ENCODE measurements at places on chromosomes 1 and 21.

DNA sequence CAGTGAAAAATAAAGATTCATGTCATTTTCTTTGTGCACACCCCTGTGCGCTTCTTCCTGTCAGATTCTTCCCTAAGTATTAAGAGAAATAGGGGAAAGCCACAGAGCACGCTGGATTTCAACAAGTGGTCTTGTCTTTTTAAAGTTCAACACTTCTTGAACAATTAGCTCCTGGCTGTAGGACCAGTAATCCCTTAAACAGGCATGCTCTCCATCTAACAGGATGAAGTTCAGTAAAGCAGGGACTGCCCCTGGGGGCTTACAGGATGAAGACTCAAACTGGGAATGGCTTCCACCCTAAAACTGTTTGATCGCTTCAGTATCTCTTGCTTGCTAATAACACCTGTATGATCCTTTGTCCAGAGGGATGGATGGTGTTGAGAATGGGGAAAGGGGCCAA, 4.2 kb downstream of the PSMB4 start:
- DNase-seq: no peak

- DNase-seq: no peak
Measured at GRCh38 chr1:95309031-95309471, 75.0 kb downstream of the RWDD3 start.

GRCh38 chr1:17011092-17011438, 663 bp downstream of the ATP13A2 start:
- no peak for DNase-seq

DNA sequence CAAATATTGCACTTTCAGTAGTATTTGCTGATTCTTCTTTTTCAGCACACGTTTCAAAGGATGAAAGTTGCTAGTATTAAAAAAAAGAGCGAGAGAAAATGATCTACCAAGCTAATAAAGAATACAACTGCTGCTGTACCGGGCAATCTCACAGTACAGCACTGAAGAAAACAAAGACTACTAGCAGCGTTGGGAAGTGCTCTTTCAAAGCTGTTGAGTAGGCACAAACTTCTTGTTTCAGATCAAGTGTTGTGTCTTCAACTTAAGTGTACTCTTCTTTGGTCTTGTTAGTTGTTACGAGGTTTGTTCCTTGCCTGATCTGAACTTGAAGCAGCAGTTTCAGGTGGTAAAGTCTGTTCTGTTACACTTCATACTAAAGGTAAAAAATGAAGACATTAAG, 7.9 kb downstream of the CSDE1 start:
- DNase-seq: no peak

DNA sequence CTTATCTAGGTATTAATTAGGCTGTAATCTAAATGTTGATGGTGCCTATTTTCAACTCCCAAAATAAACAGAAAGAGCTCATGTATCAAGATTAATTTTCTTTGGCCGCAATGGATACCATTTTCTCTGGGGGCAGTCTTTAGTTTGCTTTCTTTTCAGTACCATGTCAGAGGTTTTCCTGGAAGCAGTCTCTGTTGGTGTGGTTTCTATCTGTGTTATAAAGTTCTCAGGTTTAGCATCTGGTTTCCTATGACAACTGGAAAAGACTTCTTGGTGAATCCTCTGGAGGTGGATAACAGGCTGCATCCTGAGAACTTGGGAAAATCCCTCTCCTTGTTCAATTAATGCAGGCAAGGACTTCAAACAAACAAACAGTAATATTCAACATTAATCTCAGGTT, 38.7 kb upstream of the BATF3 start:
- DNase-seq: no peak

DNA sequence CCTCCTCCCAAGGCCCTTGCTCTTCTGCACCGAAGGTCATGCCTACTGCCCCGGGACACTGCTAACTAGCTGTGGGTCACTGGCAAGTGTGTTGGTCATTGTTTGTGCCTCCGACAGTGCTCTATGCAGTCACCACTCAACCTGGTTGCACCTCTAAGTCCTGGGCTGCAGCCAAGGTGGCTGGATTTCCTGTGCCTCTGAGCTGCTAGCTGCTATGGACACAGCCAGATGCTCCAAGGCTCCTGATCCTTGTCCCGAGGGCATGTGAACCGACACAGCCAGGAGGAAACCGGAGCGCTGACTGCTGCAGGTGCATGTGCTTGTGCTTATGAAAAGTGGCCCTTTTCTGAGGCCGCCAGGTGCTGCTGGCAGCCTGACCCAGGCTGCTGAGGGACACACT, 14.7 kb upstream of the SPOCD1 start:
- no peak for DNase-seq

DNA sequence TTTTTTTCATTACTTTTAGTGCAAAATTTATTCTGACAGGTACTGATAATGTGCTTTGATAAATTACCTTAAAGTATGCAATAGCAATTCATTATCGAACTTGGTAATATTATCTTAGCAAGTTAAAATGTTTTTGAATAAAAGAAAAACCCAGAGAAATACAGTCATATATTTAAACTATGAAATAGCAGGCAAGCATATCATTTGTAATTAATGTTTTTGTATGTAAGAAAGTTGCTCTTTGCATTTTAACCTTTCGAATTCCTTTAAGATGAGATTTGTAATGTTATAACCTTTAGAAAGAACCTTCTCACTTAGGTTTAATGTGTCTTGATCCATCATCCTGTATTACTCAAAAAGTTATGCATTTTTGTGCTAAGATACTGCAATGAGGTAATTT, 585.6 kb downstream of the PTBP2 start:
- no peak for DNase-seq
